ENCODE measurements at places on chromosomes 4 and X.

DNA sequence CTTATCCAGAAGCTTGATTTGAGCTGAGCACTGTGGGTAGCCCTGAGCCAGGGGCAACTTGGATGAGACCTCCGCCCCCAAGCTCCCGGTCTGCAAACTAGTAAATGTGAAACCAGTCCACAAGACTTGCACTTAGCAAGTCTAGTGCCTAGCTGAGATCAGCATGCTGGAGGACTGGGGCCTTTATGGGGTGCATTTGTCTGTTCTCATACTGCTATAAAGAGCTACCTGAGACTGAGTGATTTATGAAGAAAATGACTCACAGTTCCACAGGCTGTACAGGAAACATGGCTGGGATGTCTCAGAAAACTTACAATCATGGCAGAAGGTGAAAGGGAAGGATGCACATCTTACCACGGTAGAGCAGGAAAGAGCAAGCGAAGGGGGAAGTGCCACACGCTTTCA, 42.1 kb upstream of the HOPX start:
- no peak for DNase-seq

DNA sequence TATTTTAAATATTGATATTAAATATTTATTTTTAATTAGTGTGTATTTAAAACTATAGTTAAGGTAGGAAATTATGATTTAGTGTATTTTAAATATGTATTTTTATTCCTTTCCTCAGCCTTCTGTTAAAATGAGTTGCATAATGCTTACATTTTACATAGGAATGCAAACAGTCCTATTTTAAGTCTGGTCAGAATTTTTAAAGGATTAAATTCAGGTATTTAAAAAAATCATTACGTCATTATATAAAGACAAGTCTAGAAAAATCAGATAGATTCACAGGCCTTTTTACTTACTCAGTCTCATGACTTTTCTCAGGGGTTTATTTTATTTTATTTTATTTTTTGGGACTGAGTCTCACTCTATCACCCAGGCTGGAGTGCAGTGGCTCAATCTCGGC, 50.4 kb upstream of the RPA4 start:
- DNase-seq = no peak

GRCh38 chr4:55795341-55795740, 24.2 kb upstream of the EXOC1L start:
- no peak for DNase-seq

DNA sequence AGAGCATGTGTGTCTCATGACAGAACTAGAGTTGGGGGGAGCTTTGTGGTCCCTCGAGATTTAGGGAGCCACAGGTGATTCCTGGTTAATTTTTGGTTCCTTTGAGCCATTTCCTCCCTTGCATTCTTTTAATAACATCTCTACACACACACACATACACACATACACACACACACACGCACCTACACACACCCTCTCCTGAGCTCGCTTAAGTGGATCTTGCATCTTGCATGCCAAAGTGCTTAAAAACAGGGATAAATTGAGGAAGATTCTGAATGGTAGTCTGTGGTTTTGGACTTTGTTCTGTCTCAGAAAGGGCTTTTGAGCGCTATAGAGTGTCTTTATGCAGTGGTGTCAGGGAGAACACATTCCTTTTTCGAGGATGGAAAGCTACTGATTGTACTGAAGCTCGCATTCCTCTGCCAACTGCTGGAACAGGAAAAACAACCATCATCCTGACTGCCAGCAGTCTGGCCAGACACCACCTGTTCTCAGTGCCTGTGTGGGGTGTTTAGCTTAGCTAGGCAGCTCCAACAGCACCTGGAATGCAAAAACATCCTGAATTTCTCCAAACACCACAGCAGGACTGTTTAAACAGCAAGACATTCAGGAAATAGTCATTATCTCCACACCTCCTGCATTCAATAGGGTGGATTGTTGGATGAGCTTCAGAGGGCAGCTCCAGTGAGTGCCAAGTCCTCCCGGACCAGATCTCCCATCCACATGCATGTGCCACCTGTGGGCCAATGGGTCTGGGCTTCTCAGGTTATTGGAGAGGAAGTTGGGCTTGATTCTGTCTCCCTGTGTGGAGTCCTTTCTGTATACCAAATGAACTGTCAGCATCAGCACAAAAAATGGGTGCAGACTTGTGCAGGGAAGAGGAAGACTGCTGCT, 21.9 kb upstream of the IGFBP7 start:
- no peak for DNase-seq

- no peak for DNase-seq
These were observed 393.5 kb upstream of the GRIA3 start for GRCh38 chrX:122790376-122791095.

Data from RPMI8226 (cell line).